Stomach (tissue), 19 donors: ENCODE measurements at places on chromosomes 5 and 9. TPM values are rescaled to one million over a fixed set of nuclear protein-coding genes. Genes with fewer than 3 reads are reported as not detected.

DNA sequence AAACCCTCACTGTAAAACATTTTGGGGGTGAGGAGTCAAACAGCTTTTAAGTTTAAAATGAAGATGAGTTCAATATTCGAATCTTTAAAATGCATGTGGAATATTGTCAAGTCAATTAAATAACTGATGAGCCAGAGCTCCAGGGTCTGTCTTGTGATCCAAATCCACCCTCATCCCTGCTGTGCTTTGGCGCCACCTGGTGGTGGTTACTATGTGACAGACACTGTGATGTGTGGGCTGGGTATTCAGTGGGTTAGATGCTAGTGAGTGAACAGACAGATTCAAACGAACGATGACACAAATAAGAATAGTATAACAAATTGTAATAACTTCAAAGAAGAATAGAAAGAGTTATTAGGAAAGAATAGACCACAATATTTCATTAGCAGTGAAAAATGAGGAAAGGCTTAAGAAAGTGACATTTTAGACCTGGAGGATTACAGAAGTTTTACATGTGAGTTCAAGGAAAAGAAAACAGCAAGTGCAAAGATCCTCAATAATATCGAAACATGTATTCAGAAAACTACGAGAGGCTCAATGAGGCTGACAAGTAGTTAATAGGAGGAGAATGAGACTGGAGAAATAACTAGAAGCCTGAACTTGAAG is 51.4 kb upstream of the CHSY3 start:
- H3K4me1 ChIP-seq, result no peaks in the 10 kb centered on the region
- H3K36me3 ChIP-seq, result no peaks in the 10 kb centered on the region
- H3K27ac ChIP-seq, result no peak overlapping the region
- DNase-seq, result peak; percentile 85

GRCh38 chr5:140106805-140107311 is 7.1 kb upstream of the PURA start:
- peaks cover 14% of the 10 kb centered on the region for H3K27me3 ChIP-seq
- DNase-seq, result no peak
- H3K27ac ChIP-seq, result peak overlapping the region; percentile 99

DNA sequence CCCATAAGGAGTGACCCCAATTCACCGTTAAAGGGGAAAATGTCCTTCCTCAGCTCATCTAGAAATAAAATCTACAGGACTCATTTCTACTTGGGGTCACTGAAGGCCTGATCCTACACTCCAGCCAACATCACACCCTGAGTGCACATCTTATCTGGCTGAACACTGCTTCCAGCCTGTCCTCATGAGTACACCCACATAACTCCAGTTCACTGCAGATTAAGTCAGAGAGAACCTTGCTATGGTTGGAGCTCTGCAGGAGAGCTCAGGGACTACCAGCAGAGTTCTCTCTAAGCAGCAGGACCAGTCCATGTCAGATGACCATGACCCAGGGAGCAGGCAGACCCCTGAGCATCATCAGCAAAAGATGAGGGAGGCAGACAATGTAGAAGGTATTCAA is 126.9 kb upstream of the MAP3K1 start:
- no peak overlapping the region for H3K27ac ChIP-seq
- no peaks in the 10 kb centered on the region for H3K36me3 ChIP-seq
- DNase-seq, result no peak
- no peaks in the 10 kb centered on the region for H3K27me3 ChIP-seq
- no peak overlapping the region for H3K4me3 ChIP-seq
- peaks cover 4% of the 10 kb centered on the region for H3K4me1 ChIP-seq

DNA sequence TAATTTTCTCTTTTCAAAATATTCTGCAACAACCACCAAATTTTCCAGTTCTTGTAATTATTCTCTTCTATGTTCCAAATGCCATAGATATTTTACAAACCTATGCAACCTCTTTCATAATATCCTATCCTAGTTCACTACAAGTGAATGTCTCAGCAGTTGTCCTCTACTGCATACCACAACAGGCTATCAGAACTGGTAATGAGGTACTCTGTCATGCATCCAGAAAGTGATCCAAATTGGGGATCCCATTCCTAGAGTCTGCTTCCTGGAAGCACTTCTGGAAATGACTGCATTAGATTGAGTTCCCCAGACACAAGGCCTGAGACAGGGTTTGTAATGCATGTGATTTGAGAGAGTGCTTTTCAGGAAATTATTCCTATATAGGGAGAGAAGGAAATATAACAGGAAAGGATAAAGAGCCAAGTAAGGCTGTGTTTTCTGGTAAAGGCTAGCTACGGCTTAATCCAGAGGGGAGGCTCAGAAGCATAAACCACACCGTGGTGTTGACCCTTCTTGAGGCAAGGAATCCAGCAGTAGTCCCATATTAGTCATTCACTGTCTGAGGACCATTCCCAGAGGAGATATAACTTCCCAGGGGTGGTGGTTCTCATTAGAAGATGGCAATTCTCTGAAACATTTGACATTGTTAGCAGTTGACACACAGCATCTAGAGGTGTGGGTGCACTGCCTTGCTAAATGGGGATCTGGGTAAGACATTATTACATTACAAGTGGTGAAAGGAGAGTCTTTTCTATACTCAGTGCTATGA is 80.3 kb upstream of the FST start:
- no peak overlapping the region for H3K4me3 ChIP-seq
- H3K27ac ChIP-seq, result no peak overlapping the region
- no peak for DNase-seq

The HTR4 gene
- total RNA-seq, result 17.4 TPM

The IL13 gene
- not detected for total RNA-seq

The TMEM171 gene
- 2.2 TPM for total RNA-seq
